ENCODE measurements at places on chromosomes 4 and X.

DNA sequence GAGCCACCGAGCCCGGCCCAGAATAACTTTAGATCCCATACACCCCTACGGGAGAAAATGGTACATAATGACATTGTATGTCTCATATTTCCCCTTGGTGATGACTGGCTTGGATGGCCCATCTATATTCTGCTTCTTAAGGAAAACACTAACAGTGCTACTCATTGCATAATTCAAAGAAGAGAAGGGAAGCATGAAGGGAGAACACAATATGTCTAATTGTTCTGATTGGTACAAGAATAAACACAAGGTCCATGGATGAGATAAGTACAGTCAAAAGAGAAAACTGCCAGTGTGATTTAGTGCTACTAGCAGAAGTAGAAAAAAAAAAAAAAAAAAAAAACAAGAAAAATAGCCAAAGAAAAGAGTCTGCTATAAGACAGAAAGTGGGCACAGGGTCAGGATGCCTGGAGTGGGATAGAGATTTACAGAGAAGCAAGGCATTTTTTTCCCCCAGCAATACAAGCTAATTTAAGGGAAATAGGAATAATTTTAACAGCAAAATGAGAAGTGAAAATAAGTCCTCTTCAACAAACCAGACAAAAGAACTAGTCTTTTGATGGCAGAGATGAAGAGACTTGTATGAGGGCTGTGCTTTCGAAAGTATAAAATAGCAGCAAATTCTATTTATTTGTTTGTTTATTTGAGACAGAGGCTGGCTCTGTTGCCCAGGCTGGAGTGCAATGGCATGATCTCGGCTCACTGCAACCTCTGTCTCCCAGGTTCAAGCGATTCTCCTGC is 96.5 kb upstream of the MAP3K15 start:
- DNase-seq = no peak

DNA sequence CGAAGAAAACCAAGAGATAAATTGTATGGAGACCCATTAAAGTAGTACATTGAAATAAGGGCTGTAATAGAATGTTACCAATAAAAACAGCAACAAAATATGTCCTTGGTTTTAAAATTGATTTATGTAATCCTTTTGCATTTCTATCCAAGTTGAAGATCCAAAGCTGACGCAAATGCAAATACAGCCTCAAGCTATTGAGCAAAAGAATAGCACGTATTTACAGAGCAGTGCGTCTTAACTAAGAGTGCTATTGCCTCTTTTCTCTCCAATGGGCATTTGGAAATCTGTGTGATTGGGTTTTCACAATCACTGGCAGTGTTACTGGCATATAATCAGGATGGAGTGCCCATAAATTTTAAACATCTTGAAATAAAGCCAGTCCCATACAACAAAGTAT is 417.4 kb downstream of the TLL1 start:
- DNase-seq = no peak

DNA sequence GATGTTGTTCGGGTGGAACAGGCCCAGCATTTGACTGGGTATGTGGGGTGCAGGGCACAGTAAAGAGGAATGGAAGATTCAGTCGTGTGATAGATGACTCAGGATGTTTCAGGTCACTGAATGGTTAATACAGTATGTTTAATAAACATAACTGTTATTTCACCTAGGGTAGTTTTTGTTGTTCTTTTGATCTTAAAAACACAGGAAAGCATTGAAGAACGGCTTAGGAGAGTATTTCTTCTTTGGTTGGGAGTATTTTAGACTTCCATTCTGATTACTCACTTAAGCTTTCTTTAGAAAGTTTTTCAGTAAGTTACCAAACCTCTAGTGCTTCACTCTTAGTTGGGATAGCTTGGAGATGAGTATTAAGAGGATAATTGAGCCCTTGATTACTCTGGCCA is 62.3 kb downstream of the STAG2 start:
- DNase-seq = no peak

- DNase-seq = no peak
These were observed 248.0 kb upstream of the ADAMTS3 start for GRCh38 chr4:72817012-72817411.

DNA sequence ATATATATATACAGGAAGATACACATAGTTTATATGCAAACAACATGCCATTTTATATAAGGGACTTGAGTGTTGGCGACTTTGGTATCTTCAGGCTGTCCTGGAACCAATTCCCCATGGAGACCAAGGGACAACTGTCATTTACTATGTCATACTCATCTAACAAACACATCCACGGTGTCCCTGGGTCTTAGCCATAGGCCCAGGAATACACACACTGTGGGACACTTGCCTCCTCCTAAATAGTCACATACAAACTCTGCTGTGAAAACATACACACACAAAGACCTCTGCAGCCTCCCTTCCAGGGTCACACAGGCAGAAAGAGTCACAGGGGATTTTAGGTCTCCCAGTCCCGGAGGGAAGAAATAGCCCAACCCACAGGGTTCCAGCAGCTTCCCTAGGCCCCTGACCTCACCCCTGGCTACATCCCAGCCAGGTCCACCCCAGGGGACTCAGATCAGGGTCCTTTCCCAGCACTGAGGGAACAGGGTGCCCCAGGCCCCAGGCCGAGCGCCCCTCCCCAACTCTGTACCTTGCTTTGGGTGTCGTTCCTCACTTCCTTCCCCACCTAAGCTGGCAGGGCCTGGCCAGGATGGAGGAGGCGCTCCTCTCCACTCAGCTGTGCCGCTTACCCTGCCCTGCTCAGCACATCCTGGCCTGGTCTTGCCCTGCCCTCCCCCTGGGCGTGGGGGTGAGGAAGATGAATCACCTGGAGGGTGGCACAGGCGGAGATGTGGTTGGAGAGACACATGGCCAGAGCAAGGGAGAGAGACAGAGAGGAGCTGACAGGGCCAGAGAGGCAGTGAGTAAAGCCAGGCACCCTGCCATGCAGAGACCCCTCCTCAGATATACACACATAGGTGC is 21.8 kb downstream of the FGD1 start:
- DNase-seq = no peak

GRCh38 chr4:56748271-56748670 is 67.2 kb upstream of the HOPX start:
- DNase-seq = no peak

- no peak for DNase-seq
These were observed 89.0 kb downstream of the GEMIN8 start for GRCh38 chrX:13940671-13941070.

GRCh38 chr4:78748381-78748780 is 27.8 kb upstream of the BMP2K start:
- no peak for DNase-seq

GRCh38 chr4:8383016-8383415 is 57.5 kb downstream of the ACOX3 start:
- DNase-seq = no peak

GRCh38 chrX:39944416-39944815 is 153.3 kb downstream of the BCOR start:
- no peak for DNase-seq

DNA sequence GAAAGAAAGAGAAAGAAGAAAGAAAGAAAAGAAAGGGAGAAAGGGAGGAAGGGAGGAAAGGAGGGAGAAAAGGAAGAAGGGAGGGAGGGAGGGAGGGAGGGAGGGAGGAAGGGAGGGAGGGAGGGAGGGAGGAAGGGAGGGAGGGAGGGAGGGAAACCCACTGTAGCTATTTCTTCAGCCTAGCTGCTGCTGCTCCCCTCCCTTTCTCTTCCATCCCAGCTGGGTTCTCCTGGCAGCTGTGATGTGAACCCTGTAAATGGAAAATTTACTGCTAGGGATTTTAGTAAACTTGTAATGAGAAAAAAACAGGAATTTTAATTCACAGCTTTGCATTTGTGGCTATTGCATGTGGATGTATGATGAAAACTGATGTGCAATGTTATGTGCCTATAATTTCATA is 8.0 kb downstream of the NR0B1 start:
- no peak for DNase-seq

DNA sequence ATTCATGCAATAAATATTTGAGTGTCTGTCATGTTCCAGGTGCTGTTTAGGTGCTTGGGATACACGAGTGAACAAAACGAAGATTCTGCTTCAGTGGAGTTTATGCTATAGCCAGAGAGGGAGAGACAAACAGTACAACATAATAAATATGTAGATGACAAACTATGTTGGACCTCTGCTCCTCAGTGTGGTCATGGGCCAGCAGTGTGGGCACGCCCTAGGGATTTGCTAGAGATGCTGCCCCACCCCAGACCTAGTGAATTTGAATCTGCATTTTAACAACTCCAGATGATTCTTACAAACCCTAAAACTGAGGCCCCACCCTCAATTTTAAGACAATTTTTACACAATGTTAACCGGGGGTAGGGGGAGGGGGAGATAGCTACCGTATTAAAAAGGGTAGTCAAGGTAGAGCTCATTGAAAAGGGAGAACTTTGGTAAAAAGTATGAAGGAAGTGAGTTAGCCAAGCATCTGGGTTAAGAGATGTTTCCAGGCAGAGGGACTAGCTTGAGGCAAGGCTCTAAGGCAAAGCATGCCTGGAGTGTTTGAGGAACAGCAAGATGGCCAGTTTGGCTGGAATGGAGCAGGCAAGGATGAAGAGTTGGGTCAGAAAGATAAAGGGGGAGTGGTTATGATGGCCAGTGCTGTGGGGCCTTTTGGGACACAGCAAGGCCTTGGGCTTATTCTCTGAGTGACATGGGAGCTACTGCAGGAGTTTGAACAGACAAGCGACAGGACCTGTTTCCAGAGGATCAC is 42.4 kb downstream of the SEPSECS start:
- no peak for DNase-seq

DNA sequence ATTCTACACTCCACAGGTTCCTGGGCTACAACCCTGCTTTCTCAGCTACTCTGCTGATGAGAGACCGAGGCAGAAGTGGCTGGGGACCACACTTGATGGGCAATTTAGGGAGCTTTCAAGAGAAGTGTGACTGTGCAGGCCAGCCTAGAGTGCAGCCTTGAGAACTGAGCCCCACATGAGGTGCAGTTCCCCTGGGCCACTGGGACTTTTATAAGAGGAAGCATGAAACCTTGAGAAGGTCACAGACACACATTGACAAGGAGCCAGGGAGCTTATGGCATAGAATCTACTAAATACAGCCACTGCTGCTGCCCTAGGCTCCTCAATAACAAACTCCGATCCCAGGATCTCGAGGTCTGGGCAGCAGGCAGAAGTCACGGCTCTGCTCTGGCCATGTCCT is 13.1 kb downstream of the C4orf50 start:
- DNase-seq = no peak

GRCh38 chr4:111535792-111536191 is 609.5 kb upstream of the FAM241A start:
- DNase-seq = no peak

Measured in stimulated activated CD4-positive, alpha-beta T cell treated with anti-CD3 and anti-CD28 coated beads, Interleukin-1b, Interleukin-23, amount 100 ng/mL, for 4 hours (primary cell).